Activated CD4-positive, alpha-beta T cell treated with anti-CD3 and anti-CD28 coated beads, Interleukin-2, amount 10 ng/mL, durations not matched to agents 24 days and 14 days (primary cell): ENCODE measurements at places on chromosomes 2 and 18.

DNA sequence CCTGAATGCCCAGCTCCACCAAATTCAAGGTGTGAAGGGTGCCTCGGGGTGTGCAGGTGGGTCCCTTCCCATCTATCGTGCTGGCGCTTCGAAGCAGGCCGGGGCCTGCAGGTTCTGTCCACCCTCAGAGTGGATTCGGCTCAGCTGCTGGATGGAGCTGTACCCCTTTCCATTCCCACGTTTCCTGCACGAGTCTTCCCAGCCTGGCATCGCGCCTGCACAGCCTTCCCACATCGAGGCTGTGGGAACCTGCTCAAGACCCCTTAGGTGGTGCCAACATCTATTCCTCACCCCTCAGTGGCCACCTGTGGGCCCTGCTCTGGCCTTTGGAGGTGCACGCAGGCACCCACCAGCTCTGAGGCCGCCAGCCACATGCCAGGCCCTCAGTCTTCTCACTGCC is 65.7 kb downstream of the PDCL3 start:
- H3K27ac ChIP-seq = no peak overlapping the region
- peaks cover 13% of the 10 kb centered on the region for H3K27me3 ChIP-seq
- H3K36me3 ChIP-seq = no peaks in the 10 kb centered on the region
- DNase-seq = no peak
- peaks cover 21% of the 10 kb centered on the region for H3K4me1 ChIP-seq
- no peak overlapping the region for H3K4me3 ChIP-seq

GRCh38 chr18:74251297-74252038 is 40.3 kb downstream of the CYB5A start:
- H3K36me3 ChIP-seq = peaks cover 4% of the 10 kb centered on the region
- no peak for DNase-seq
- H3K27me3 ChIP-seq = no peaks in the 10 kb centered on the region
- peaks cover 24% of the 10 kb centered on the region for H3K4me1 ChIP-seq
- H3K27ac ChIP-seq = no peak overlapping the region

DNA sequence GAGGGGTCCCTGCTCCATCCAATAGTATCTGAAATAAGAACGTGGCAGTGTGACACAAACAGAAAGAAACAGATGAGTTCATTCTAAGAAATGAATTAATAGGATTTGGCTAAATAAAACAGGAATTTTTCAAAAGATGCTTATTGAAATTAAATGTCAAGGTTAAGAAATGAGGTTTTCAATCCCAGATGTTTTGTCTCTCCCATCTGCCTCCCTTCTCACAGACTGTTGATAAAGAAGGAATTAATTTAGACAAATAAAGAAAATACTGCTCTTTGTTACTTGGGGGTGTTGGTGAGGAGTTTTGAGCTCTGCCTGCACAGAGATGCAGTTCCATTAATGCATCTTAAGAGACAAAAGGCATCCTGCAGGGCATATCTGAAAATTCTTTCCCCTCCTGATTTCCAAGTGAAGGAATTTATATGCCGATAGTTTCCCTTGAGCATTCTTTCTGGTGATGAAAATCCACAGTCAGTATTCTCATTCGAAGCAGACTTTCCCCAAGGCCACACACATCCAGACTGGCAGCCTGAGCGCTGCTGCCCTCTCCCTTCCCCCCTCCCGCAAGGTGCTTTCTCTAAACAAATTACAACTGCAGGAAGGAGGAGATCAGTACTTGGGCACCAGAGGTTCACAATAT is 385.4 kb upstream of the RND3 start:
- no peaks in the 10 kb centered on the region for H3K36me3 ChIP-seq
- no peaks in the 10 kb centered on the region for H3K27me3 ChIP-seq
- no peak overlapping the region for H3K4me3 ChIP-seq
- DNase-seq = no peak
- no peak overlapping the region for H3K27ac ChIP-seq
- no peaks in the 10 kb centered on the region for H3K4me1 ChIP-seq

DNA sequence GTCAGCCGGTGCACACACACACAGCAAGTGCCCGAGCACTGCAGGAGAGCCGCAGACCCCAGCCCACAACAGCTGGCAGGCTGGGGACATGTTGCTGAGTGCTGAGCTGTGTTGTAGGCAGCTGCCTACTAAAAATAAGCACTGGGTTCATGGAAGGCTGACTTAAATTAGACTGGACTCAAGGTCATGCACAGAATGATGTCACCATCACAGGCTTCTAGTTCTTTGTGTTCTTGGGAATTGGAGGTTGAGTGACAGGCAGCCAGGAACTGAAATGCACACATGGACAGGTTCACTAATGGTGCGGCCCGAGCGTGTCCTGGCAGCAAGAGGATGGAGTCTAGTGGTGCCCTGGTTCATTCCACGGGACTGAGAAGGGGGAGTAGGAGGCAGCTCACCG is 71.3 kb downstream of the VWA3B start:
- no peak overlapping the region for H3K4me3 ChIP-seq
- peaks cover 9% of the 10 kb centered on the region for H3K27me3 ChIP-seq
- no peaks in the 10 kb centered on the region for H3K36me3 ChIP-seq
- DNase-seq = no peak

DNA sequence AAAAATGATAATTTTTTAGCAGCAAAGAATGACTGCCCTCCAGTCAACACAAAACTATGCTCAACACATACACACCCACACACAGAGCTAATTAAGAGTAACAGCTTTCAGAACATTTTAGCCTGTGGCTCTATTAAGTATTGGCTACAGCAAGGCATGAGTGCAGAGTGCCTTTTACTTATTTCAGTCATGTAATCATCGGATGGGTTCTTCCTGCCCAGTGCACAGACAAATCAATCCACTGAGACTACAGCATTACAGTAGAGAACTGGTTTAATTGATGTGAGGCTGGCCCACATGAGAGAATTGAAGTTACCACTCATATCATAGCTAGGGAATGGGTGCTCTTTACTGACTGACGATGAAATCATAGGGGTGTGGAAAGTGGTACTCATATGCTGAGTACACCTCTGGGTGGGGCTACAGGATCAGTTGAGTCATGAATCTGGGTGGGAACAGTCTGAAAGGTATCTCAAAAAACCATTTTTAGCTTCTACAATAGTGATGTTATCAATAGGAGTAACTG is 241.0 kb downstream of the FSIP2 start:
- H3K27me3 ChIP-seq = no peaks in the 10 kb centered on the region
- no peak overlapping the region for H3K27ac ChIP-seq
- H3K4me1 ChIP-seq = no peaks in the 10 kb centered on the region
- no peak for DNase-seq
- H3K4me3 ChIP-seq = no peak overlapping the region

- no peaks in the 10 kb centered on the region for H3K27me3 ChIP-seq
- H3K36me3 ChIP-seq = peaks cover 4% of the 10 kb centered on the region
- no peak overlapping the region for H3K4me3 ChIP-seq
- no peak overlapping the region for H3K27ac ChIP-seq
- no peak for DNase-seq
These were observed 190.4 kb downstream of the BABAM2 start for GRCh38 chr2:28080911-28081310.

DNA sequence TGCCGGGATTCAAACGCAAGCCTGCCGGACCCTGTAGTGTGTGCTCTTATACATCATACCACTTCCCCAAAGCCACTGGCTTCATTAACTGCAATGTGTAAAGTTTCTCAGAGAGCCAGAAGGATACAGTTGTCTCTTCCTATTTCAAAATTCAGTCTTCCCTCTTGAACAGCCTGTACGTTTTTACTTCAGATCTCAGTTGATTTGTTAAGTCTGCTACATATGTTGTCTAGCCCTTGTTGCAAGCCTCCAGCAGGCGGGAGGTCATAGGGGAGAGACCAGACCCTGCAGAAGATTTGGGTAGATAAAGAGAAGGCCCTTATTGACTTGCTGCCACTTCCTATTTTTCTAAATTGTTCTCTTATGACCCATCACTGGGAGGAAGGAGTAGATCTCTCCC is 56.2 kb downstream of the ARHGEF33 start:
- peaks cover 6% of the 10 kb centered on the region for H3K4me1 ChIP-seq
- no peak for DNase-seq
- H3K36me3 ChIP-seq = no peaks in the 10 kb centered on the region
- H3K27ac ChIP-seq = no peak overlapping the region
- no peak overlapping the region for H3K4me3 ChIP-seq
- H3K27me3 ChIP-seq = peaks cover 12% of the 10 kb centered on the region

DNA sequence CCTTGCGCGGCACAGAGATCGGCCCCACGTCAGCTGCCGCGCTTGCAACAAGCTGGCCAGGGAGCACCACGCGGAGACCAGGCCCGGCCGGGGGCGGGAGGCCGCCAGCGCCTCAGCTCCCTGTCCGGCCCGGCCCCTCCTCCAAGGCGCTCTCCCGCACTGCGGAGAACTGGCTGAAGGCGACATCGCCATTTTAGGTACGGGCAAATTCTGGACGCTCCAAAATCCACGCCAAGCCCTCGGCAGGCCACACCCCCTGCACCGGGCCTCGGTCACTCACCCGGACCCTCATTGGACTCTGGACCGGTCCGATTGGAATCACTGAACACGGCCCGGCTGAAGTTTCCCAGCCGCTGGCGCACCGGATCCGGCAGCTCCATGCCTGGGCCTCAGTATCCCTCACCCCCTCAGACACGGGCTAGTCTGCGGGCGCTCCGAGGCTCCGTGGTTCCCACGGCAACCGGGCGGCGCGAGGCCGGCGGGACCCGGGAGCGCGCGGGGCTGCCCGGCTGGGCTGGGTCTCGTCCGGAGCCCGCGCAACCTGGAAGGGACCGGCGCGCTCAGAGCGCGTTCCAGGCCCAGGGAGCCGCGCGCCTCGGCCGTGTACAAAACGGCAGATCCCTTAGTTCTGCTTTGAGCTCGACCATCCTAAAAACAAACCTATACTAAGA is at the start of gene TMEM17:
Gene TMEM17 (minus strand): TSS at position 446 of the 671 bp plus-strand sequence. CDS start 66 bp downstream, at position 380.
- peaks cover 35% of the 10 kb centered on the region for H3K27me3 ChIP-seq
- H3K4me3 ChIP-seq = peak within 1 kb of the TSS; percentile 82
- H3K27ac ChIP-seq = peak within 1 kb of the TSS; percentile 54
- peak; percentile 74 for DNase-seq

DNA sequence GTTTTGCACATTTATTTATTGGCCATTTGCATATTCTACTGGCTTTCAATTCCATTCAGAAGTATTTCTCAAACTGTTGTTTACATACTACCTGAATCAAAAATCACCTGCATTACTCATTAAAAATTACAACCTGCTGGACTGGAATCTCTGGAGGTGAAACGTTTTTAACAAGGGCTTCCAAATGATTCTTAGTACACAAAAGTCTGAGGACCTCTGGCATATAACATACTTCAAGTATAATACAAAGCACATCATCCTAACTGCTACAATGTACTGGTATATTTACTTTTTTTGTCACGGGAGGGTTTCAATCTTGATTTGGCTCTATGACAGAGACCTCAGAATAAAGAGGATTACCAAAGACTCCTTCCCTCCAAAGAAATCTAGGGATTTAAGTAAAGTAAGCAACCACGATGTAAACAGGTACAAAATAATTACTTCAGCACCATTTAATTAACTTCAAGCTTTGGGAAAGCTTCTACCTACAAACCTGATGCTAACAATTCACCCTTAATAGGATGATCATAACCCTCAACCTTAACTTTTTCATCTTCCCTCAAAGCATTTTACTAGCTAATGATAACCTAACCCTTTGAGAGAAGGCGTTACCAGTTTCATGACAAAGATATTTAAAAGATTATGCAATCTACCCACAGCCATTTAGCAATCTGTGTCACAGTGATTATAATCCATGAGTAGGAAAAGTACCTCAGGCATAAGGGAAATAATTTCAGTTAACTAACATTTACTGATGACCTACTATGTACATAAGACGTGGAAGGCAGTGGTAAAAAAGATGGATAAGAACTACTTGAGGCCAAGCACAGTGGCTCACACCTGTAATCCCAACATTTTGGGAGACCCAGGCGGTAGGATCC is 24.7 kb downstream of the ATAD2B start:
- no peaks in the 10 kb centered on the region for H3K27me3 ChIP-seq
- no peak overlapping the region for H3K27ac ChIP-seq
- H3K4me1 ChIP-seq = no peaks in the 10 kb centered on the region
- DNase-seq = no peak
- H3K36me3 ChIP-seq = no peaks in the 10 kb centered on the region

GRCh38 chr2:182240862-182241371 is 185.9 kb downstream of the PDE1A start:
- no peaks in the 10 kb centered on the region for H3K4me1 ChIP-seq
- H3K36me3 ChIP-seq = no peaks in the 10 kb centered on the region
- DNase-seq = peak; percentile 70
- H3K27me3 ChIP-seq = peaks cover 2% of the 10 kb centered on the region

- no peaks in the 10 kb centered on the region for H3K4me1 ChIP-seq
- no peak overlapping the region for H3K4me3 ChIP-seq
- no peak for DNase-seq
- H3K36me3 ChIP-seq = no peaks in the 10 kb centered on the region
- H3K27ac ChIP-seq = no peak overlapping the region
These were observed 162.7 kb upstream of the ETAA1 start for GRCh38 chr2:67234440-67234839.
